ENCODE measurements at places on chromosomes 5 and 9.

DNA sequence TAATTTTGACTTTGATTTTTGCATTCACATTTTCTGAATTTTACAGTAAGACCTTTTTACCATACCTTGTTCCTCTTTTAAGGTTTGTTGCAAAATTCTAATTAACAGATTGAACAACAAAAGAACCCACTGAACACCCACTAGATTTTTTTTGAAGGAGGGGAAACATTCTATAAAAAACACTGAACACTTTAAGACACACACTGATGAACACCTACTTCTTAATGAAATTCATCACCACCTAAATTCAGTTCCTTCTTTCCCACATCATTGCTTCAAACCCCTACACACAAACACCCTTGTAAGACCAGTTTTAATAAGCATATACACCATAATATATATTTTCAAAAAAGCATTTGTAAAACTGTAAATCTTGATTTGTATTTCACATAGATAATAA is 559.0 kb upstream of the MEF2C start:
- no peak for DNase-seq

DNA sequence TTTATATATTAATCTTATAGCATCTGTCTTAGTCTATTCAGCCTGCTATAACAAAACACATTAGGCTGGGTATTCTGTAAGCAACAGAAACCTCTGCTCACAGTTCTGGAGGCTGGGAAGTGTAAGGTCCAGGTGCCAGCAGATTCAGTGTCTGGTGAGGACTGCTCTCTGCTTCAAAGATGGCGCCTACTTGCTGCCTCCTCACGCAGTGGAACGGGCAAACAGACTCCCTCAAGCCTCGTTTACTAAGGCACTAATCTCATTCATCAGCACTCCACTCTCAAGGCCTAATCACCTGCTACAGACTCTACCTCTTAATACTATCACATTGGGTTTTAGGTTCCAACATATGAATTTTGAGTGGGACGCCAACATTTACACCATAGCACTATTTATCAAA is 5.2 kb upstream of the TBC1D2 start:
- no peak for DNase-seq

- DNase-seq, result peak; percentile 60
Observed at GRCh38 chr9:89036383-89036782, 45.1 kb downstream of the S1PR3 start.

DNA sequence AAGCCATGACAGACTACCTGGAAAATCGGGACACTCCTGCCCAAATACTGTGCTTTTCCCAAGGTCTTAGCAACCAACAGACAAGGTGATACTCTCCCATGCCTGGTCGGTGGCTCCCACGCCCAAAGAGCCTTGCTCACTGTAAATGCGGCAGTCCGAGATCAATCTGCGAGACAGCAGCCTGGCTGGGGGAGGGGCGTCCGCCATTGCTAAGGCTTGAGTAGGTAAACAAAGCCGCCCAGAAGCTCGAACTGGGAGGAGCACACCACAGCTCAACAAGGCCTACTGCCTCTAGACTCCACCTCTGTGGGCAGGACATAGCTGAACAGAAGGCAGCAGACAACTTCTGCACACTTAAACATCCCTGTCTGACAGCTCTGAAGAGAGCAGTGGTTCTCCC is 272.1 kb upstream of the CCNG1 start:
- no peak for DNase-seq

GRCh38 chr9:108860354-108860753 is 1.7 kb upstream of the ACTL7A start:
- DNase-seq, result no peak

DNA sequence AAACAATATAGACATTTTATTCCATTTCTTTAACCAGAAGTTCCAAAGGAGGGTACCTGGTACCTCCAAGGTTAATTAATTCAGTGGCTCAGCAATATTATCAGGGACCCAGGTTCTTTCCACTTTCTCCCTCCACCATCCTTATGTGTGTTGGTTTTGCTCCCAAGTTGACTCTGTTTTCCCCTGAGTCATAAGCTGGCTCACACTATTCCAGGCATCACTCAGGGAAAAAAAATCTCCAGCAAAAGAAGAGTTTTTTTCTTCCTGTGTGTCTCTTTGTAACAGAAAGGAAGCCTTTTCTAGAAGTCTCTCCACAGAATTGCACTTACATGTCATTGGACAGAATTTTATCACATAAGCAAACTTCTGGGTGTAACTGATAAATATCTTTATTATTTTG is 31.2 kb upstream of the GALNT10 start:
- no peak for DNase-seq

DNA sequence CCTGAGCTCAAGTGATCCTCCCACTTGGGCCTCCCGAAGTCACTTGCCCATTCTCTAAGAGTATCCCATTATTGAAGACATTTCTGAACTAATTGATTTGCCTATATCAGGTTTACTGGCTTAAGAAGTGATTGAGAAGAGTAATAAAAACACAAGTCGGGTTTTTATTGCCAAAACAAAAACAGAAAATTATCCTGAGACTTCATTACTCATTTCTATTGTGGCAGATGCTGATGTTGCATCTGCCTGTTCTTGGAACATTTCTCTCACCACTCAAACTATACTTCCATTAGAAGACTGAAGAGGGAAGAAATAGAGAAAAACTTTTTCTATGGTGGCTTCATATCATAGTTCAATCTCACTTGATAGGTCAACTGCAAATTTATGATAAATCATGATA is 41.9 kb upstream of the PLPP1 start:
- DNase-seq, result no peak

GRCh38 chr5:76874088-76874581 is 24.3 kb downstream of the S100Z start:
- no peak for DNase-seq

DNA sequence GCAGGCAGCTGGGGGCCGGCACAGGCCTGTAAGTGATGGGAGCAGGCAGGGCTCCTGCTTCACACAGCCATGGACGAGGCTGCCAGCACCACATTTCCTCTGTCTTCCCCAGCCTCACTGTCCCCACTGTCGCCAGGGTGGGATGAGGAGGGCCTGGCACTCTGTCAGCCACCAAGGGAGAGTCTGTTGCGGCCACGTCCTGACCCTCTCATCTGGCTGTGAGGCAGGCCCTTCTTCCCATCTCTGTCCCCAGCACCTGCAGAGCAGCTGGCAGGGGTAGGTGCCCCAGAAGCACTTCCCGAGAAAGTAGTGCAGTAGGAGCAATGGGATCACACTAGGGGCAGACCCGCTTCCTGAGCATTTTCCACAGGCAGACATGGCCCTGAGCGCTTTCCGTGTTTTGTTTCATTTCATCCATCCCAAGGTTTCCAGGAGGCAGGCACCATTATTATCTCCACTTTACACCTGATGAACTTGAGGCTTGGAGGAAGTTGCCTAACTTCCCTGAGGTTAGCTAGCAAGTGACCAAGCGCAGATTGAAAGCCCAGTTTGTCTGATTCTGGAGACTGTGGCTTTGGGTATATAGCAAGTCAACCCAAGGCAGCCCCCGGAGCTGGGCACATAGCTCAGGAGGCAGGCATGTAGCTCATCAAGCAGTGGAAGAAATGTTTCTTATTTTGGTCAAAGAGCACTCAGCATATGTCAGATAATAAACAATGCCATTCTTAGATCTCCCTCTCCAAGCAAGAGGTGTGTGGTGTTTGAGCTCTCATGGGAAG is 202.4 kb downstream of the DAB2IP start:
- DNase-seq, result no peak

DNA sequence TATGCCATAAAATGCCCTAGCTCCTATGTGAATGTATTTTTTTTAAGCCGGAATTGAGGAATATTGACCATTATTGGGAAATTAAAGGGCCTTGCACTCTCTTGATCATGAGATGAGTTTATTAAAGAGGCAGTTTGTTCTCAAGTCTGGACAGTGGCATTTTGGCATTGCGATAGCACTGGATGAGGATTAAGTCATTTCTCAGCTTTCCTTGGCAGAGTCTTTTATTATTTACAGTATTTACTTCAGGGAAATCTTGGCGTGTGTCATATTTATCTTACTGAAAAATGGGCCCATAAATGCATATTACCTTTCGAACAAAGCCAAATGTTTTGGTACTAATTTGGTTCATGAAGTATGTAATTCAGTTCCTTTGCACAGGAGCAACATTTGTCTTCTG is 194.4 kb downstream of the EBF1 start:
- no peak for DNase-seq

All from inflammatory macrophage treated with lipopolysaccharide for 4 hours (primary cell).